Esophagus squamous epithelium (tissue), 5 donors: ENCODE measurements at places on chromosomes 7 and 10.

DNA sequence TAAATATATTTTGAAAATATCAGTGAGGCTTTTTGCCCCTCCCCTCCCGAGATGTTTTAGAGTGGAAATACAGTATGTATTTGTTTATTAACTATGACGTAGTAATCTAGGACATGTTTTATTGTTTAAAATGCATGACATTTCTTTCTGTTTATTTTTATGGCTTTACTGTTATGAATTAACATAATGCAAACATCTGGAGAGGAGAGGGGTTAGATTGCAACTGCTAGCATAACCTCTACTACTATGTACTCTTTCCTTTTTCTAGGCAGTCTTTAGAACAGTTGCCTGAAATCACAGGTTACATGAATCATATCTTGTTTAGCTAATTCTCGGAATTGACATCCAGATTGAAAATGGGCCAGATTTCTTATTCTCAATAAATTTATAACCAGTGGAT is 7.4 kb downstream of the BTAF1 start:
- DNase-seq = no peak

DNA sequence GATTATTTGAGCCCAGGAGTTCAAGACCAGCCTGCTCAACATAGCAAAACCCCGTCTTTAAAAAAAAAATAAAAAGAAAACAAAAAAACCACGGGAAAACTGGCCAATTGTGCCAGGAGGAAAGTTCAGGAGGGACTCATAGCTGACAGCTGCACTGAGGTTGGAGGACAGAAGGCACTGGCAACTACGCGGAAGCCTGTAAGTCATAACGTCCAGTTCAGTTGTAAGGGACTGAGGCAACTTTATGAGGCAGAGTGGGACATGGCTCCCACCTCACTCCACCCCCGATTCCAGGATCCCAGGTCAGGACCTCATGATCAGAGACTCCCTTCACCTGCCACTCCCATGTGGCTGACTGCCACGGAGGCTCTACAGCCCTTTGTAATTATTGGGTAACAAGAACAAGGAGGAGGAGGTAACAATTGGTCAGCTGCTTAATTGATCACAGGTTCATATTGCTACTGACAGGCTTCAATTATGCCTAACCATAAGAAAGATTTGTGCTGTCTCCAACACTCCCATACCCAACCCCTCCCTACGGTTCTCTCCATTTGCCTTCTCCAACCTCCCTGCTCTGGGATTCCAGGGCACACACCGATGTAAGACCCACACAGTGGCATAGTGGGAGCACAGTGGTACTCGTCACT is 1.9 kb upstream of the CCL24 start:
- no peak for DNase-seq

DNA sequence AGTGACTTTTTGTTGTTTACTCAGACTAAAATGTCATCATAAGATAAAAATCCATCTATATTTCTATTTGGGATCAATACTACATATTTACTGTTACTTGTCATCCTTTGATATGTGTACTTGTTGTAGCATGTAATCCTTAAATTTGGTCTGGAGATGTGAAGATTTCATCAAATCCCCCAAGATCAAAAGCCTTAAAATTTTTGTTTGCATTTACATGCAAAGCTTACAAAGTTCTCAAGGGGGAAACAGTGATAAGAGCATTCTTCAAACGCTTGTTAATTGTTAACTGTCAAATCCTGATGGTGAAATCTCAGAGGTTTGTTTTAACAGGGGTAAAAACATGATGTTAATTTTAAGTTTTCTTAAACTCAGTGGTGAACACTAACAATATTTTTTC is 84.9 kb upstream of the SKAP2 start:
- no peak for DNase-seq

GRCh38 chr10:133125901-133126300 is 34.1 kb upstream of the KNDC1 start:
- no peak for DNase-seq

GRCh38 chr7:101021703-101022102 is 1.8 kb downstream of the MUC17 start:
- DNase-seq = no peak

DNA sequence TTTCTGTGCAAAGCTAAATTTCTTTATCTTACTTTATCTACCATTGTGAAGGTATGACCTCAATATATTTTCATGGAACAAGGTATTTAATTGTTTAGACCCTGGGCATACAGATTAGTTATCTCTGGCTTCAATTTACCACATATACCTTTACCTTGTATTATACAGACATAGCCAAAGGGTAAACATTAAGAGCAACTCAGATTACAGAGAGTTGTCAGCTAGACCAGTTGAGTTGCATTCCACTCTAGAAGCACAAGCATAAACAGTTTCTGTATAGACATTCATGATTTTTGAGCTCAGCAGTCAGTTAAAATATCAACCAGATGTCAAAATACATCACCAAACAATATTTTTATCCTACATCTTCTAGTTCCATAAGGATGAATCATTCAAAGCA is 857.3 kb upstream of the ZWINT start:
- DNase-seq = no peak

DNA sequence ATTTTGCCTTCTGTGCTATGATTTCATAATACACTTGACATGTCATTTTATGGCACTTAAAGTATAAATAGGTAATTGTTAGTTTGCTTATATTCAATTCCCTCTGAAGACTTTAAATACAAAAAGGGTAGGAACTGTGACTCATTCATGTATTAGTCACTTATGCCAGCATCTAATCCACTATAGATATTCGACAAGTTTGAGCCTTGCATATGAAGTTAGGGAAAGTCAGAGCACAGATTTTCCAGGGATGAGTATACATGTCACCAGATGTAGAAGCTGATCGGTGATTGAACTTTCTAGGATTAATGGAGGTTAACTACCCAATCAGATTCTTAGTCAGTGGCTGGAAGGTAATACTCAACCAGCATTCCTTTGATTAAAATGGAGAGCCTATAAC is 1321.5 kb downstream of the XPNPEP1 start:
- DNase-seq = no peak

GRCh38 chr7:41869091-41869490 is 166.2 kb upstream of the INHBA start:
- no peak for DNase-seq

GRCh38 chr10:45526309-45526905 is 146.2 kb downstream of the ZFAND4 start:
- DNase-seq = no peak

DNA sequence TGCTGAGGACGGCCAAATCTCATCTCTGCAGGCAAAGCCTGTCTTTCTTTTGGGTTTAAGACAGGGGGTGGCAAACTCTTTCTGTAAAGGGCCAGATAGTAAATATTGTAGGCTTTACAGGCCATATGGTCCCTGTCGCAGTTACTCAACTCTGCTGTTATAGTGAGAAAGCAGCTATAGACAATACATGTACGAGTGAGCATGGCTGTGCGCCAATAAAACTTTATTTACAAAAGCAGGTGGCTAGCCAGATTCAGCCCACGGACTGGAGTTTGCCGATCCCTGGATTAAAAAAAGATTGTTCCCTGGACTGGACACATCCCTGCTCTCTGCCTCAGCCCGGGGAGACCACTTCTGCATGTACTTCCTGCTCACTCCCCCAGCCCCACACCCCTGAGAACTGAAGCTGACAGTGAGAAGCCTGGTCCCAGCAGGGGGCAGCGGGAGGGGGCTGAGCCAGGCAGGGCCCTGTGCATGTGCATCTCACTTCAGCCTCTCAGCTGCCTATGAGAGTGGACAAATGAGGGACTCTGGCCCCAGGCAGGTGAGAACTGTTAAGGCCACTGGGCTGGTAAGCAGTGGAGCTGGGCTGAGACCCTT is 392.4 kb downstream of the PLXNA4 start:
- DNase-seq = no peak

DNA sequence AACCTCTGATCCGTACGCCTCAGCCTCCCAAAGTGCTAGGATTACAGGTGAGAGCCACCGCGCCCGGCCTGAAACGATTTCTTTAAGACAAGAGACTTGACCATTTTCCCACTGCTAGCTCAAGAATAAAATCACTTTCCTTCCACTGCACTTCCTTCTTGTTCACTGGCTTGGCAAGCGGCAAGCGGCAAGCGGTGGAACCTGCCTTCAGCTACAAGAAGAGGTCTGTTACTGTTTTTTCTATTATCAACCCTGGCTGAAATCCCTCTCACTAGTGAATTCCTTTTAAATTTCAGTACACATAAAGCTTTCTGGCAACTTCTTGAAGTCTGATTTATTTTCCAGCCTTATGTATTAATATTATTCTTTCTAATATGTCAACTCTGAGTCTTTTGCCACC is 12.8 kb upstream of the GNAT3 start:
- DNase-seq = no peak

GRCh38 chr10:28295336-28295735 is 7.5 kb downstream of the MPP7 start:
- no peak for DNase-seq
